Bronchial epithelial cell (primary cell): ENCODE measurements at places on chromosomes 13 and 19.

DNA sequence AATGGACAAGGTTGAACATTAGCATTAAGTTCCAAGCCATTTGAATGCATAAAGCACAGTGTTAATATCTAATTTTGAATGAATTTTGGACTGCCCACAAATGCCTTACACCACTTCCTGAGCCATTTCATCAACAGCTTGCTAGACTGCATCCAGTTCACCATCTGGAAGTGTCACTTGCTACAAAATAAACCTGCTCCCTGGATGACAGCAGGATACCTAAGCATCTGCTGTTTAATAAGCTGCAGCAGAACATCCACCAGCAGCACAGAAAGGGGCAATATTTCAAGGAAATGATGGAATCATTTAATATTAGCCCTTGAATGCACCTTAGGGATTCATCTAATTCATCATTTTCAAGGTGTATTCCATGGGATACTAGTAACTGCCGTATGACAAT is 76.6 kb upstream of the PCDH9 start:
- DNase-seq, result no peak

- no peak for DNase-seq
Measured at GRCh38 chr13:94329277-94329676, 150.2 kb downstream of the DCT start.

DNA sequence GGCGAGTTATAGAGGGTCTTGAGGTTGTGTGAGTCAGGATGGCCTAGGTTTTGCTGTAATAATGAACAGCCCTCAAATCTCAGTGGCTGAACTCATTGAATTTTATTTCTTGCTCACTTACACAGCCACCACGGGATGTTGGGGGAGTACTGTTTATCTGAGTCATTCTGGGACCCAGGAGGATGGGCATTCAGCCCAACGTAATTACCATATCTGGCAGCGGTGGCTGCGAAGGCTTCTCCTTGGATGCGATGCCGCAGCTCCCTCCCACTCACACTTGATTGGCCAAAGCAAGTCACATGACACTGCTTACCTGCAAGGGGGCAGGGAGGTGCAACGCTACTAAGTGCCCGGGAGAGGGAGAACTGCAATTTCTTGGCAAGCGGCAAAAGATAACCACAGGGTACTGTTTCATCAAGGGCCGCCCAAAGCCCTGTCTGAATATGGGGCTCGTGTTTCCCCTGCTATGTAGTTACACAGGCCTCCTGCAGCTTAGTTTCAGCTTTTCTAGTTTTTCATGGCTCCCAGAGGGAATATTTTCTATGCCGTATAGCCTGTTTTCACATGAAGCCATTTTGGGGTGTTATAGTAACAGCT is 19.9 kb downstream of the ZSWIM9 start:
- peak; percentile 87 for DNase-seq

DNA sequence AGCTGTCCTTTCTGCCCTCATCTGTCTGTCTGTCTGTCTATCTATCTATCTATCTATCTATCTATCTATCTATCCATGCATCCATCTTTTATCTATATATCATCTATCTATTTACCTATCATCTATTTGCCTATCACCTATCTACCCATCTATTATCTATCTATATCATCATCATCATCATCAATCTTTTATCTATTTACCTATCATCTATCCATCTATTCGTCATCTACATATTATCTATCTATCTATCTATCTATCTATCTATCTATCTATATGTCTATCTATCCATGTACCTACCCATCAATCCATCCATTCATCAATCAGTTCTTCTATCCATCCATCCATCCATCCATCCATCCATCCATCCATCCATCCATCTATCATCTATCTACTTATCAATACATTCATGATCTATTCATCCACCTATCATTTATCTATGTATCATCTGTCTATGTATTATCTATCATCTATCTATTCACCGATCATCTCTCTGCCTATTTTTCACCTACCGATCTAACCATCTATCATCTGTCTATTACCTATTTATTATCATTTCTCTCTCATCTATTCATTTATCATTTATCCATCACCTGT is 49.2 kb upstream of the ADGRE1 start:
- DNase-seq, result no peak

DNA sequence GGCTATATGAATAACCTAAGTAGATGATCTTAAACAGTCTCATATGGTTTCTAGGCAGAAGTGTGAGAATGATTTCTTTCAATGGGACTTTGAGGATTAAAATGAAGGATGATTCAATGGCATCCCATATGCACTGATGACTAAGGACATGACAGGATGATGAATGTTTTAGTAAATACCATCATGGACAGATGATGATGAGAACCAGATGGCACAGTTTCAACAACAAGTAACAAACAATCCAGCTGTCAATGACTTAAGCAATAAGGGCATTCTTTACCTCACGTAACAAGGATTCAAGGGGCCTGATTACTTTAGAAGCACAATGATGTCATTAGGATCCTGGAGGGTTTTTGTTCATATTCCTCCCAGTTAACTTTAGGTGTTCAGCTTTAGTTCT is 2678.4 kb downstream of the PCDH9 start:
- peak; percentile 90 for DNase-seq

GRCh38 chr13:41588899-41589298 is 131.5 kb downstream of the RGCC start:
- DNase-seq, result peak; percentile 99

DNA sequence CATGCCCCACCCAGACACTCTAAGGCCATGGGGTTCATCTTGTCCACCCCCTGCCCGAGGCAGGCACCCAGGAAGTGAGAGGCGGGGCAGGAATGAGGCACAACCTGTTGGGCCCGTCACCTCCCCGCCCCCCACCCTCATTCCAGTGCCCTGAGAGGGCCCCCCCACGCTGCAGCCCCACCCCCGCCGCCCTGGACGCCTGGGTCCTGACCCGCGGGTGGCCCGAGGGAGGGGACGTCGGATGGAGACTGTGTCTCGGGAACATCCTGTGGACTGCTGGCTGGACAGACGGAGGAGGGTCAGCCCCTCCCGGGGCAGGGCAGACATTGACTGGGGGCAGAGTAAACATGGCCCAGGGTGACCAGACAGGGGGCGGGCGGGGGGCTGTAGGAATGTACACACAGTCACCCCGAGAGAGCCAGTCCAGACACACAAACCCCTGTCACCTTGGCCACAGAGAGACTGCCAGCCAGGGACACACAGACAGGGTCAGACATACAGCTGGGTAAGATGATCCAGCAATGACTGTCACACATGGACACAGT is 7.4 kb upstream of the JUNB start:
- DNase-seq, result peak; percentile 81

DNA sequence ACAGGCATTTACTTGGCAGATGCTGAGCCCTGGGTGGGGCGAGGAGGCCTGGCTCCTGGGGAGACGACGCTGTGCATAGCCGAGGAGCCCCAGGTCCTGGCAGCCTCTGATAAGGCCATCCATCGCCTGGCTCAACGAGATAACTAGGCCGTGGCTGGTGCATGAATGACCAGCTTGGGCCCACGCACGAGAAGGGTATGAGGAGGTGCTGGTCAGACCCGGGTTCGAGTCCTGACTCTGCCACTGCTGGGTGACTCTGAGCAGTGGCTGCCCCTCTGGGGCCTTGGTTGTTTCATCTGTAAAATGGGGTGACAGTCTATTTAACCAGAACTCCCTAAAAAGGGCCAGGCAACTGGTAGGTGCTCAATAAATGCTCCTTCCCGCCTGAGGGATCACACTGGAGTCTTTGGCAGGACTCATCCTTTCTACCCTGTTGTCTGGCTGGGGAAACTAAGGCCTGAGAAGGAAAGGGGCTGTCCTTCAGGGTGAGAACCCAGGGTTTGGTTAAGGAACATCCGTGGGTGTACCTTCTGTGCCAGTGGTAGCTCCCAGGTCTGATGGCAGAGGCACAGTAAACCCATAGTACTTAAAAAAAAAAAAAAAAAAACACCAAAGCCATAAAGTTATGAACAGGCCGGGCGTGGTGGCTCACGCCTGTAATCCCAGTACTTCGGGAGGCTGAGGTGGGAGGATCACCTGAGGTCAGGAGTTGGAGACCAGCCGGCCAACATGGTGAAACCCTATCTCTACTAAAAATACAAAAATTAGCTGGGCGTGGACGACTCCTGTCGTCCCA is 8.1 kb upstream of the ARRDC2 start:
- no peak for DNase-seq

- peak; percentile 66 for DNase-seq
Measured at GRCh38 chr13:48819899-48820298, 155.8 kb upstream of the FNDC3A start.

DNA sequence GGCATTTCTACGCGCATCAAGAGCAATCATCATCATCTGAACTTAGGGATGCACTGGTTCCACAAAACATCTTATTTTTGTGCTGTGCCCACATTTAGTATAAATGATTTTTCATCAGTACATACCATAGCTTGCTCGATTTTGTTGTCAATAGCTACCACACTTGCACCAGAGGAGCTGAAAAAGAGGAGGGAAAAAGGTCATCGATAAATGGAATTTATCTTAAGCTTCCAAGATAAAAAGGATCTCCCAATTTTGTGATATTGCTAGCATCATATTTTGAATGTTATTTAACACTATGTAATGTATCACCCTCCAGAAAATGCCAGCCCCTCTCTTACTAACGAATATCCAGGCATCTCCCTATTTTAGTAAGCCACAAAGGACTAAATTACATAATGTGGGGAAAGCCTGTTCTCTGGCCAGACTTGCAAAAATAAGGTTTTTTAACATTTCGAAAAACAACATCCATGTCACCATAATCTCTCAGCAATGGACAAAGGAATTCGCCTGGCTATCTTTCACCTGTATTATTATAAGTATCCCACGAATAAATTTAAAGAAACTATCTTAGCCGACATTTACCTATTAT is 62.4 kb downstream of the SERP2 start:
- DNase-seq, result no peak

DNA sequence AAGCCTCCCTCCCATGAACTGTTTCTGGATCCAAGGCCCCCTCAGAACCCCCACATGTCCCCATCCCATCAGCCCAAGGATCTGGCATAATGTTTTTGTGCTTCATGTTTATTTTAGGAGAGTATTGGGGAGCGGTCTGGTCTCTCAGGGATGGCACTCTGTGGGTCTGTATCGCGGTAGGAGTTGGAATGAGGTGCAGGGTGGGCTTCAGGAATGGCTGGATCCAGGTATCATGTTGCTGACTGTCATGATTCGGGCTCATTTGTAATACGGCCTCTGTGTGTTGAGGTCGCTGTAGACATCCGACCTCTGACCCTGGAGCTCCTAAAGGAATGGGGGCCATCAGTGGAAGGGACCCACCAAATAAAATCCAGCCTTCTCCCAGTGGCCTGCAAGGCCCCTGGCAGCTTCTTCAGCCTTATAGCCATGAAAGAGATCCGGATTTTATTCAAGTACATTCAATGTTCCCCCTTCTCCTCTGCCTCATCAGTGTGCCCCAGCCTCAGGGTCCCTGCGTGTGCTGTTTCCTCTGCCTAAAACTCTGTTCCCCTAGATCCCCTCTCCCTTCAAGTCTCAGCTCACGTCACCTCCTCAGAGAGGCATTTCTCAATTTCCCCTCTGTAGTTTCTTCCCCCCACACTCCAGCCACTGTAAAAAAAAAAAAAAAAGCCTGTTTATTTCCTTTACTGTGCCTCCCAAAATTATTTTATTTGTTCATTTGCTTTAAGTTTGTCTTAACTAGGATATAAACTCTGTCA is 2.2 kb downstream of the HCST start:
- DNase-seq, result no peak

- peak; percentile 51 for DNase-seq
Measured at GRCh38 chr13:32310134-32310706, 4.9 kb downstream of the ZAR1L start.

DNA sequence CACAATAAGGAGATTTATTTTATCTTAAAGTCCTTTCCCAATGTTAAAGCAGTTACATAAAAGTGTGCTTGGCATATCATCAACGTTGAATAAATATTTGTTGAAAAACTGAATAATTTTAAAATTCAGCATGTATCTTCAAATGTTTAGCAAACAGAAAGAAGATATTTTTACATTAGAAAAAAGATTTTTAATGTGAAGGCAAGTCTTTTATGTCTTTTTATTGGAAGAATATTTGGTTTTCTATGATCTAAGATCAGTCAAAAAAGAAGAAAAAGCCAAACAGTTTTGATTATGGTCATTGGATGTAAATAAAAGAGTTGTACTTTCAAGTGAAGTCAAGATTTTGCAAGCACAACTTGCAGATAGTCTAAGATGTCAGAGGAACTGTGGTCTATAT is 397.4 kb downstream of the DACH1 start:
- no peak for DNase-seq

DNA sequence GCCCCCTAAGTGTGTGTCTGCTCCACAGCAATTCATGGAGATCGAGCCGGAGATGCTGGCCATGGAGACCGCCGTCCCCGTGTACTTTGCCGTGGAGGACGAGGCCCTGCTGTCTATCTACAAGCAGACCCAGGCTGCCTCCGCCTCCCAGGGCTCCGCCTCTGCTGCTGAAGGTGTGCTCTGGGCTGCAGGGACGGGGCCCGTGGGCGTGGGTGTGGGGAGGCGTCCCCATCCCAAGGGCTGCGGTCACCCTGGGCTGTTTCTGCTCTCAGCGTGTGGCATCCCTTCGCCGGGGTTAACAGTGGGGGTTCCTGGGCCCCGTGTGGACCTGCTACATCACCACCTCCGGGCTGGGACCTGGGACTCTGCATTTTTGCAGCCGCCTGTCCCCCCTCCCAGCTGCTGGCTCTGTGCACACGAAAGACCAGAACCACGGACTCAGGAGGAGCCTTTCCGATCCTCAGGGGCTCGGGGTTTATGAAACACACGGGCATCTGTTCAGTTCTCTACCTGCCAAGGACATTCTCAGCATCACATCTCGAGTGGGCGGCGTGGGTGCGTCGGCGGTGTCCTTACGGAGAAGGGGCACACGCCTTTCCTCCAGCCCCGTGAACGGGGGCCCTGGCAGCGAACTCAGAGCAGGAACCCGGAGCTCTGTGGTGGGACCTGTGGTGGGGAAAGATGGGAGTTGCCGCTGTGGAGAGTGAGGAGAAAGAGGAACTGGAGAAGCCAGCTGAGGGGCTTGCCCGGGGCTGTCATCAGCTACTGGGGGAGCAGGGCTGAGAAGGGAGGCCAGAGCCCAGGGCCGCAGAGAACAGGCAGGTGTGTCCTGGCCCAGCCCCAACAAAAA is 7.8 kb downstream of the NCLN start:
- no peak for DNase-seq

- DNase-seq, result no peak
Measured at GRCh38 chr13:112690283-112690929, 568 bp downstream of the ATP11A start.

DNA sequence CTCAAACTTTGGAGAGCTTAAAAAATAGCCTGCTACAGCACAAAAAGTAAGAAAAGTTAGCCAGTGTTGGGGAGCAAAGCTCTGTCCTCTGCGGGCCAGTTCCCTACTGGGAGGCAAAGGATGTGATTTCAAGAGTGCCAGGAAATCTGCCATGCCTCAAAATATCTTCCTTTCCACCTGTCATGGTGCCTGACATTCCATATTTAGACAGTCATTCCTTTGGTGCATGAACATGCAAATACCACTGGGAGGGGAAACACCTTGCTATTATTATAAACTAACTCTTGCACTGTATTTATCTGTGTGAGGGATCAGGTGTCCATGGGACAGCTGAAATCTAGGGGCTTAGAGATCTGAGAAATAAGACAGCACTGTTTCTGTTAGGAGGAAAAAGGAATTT is 10.3 kb downstream of the FREM2 start:
- no peak for DNase-seq
